ENCODE measurements at places on chromosomes 13 and 19.

GRCh38 chr13:88063741-88064140 lies 392.6 kb downstream of the SLITRK5 start:
- no peak for DNase-seq

DNA sequence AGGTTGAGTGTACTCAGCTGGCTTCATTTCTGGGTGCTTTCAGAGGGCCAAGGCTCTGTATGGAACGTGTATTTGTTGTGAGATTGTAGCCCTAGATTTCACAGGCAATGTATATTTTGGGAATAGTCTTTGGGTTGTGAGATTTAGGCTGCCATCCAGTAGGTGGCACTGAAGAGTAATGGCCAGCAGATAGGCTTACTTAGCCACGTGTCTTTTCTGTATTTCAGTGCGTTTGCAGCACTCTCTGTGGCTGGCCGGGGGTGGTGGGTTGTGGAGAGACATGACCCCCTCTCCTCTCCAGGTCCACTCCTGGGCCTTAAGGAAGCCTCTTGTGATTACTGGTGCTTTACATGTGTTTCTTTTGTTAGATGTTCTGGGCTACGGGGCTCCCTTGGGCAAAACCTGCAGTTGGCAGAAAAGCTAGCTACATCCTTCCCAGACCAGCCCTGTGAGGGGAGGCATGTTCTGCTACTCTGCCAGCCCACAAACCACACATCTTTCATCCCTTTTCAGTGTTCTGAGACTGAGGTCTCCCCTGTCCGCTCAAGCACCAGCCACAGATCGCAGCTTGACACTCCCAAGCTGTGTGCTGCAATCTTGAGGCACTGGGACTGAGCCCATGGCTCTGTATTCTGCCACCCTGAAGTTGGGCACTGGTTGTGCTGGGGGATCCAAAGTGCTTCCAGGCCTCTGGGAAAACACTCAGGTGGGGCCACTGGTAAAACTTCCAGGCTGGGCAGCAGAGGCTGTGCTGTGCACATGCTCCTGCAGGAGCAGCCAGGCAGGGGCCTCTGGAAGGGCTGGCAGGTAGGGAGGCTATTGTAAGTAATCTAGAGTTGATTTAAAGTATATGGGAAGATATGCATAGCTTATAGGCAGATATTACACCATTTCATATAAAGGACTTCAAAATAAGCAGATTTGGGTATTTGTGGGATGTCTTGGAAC lies 1096.8 kb upstream of the PCDH20 start:
- peak; percentile 41 for DNase-seq

DNA sequence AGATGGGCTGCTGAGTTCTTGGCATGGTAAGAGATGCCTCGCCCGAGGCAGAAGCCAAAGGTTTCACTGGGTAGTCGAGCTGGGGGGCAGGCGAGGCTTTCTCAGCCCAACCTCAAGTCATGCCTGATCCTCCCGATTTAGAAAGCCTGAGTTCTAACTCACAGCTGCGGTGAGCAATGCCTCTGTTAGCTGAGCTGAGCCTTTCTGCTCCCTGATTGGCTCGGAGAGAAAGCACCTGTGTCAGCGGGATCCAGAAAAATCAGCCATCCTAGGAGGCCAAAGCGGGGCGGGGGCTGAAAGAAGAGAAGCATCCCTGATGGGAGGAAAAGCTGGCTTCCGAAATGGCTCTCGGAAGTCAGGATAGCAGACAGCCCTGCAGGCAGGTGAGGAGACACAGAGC lies 44.7 kb downstream of the CACNA1A start:
- no peak for DNase-seq

- DNase-seq, result no peak
Measured at GRCh38 chr19:35169221-35169995, 14.9 kb downstream of the FXYD5 start.

- no peak for DNase-seq
Measured at GRCh38 chr13:112912726-112913440, 56.1 kb upstream of the MCF2L start.

DNA sequence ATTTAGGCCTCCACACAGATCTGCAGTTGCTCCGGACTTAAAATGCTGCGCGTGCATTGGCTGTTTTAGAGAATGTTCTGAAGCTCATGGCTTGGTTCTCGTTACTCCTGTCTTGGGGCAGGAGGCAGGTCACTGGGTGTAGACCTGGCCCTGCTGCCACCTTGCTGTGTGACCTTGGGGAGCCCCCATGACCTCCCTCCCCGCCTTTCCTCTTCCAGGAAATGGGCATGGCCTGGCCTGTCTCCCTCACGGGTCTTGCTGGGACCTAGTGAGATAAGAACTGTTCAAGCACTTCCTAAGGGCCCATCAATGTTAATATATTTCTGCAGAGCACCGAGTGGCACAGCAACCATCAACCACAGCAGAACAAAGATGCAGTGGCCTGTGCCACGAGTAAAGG lies 49.4 kb downstream of the KLF2 start:
- no peak for DNase-seq

- no peak for DNase-seq
Measured at GRCh38 chr13:112804374-112804773, 114.5 kb downstream of the ATP11A start.

- DNase-seq, result no peak
Measured at GRCh38 chr13:38167164-38167822, 182.4 kb upstream of the UFM1 start.

- DNase-seq, result no peak
Measured at GRCh38 chr13:53112522-53112921, 83.9 kb downstream of the OLFM4 start.

GRCh38 chr19:17943274-17944221 lies 10.7 kb downstream of the CCDC124 start:
- DNase-seq, result peak; percentile 71

DNA sequence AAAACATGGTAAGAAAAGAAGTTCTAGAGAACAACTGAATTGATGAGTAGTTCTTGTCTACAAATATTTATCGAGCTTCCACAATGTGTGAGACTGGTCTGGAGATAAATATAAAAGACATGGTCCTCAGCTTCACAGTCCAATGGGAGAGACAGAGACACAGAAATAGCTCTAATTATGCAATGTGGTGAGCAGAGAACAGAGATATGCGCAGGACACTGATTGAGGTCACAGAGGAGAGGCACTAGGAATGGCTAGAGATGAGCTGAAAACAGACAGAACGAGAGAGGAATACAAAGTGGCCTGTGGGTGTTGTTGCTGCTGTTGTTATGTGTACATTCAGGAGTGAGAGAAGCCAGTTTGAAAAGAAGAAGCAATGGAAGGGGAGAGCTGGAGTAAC lies 53.2 kb downstream of the GPALPP1 start:
- DNase-seq, result no peak

DNA sequence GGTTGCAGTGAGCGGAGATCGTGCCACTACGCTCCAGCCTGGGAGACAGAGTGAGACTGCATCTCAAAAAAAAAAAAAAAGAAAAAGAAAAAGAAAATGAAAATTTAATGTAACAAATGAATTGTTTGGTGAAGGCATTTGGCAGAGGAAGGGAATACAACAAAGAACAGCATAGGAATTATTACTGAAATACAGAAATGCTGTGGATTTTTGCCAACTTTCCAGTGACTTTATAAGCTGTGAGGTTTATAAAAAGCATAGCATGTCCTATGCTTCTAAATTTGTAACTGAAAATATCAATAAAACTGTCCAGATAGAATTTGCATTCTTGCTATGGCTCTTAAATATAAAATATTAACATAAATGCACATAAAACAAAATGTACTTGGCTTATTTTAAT lies 112.9 kb upstream of the IRS2 start:
- no peak for DNase-seq

GRCh38 chr13:105763851-105764250 lies 771.6 kb downstream of the EFNB2 start:
- DNase-seq, result no peak

- peak; percentile 89 for DNase-seq
Measured at GRCh38 chr19:38683393-38684077, 36.1 kb downstream of the ACTN4 start.

DNA sequence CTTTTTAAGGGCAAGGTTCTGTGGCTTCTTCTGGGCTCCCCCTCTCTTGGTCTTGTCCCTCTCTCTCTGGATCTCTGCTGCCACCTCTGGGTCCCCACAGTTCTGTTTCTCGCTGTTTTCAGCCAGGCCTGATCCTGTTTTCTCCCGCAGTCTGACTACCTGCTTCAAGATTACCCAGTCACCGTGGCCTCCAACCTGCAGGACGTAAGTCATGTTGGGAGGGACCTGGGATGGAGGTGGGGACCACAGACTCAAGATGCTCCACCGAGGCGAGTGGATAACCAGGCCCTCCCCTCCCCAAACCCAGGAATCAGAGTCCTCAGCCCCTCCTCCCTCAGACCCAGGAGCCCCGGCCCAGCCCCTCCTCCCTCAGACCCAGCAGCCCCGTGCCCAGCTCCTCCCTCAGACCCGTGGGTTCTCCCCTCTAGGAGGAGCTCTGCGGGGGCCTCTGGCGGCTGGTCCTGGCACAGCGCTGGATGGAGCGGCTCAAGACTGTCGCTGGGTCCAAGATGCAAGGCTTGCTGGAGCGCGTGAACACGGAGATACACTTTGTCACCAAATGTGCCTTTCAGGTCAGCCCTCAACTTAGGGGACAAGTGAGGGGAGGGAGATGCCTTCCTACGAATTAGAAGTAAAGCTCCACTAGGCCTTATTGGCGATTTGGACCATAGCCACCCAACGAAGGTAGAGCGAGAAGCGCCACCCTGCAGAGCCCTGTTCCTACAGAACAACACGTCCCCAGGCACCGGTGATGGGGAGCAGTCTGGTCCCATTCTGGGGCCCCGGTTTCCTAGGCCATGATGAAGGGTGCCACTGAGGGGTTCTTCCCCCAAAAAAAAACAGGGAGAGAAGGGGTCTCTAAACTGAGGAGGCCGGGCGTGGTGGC lies 2.2 kb downstream of the FLT3LG start:
- peak; percentile 91 for DNase-seq

GRCh38 chr13:25843692-25844091 lies 208.1 kb downstream of the SHISA2 start:
- no peak for DNase-seq

GRCh38 chr19:34596115-34596514 lies 80.8 kb downstream of the SCGB2B2 start:
- DNase-seq, result peak; percentile 41

- DNase-seq, result no peak
Measured at GRCh38 chr19:47742634-47743033, 2.7 kb upstream of the NOP53 start.

GRCh38 chr13:45859705-45860104 lies 8.2 kb upstream of the SIAH3 start:
- DNase-seq, result peak; percentile 86

GRCh38 chr13:113882267-113882630 lies 18.4 kb upstream of the GAS6 start:
- DNase-seq, result peak; percentile 23

GRCh38 chr19:50365434-50366306 lies at the start of gene NAPSA:
NAPSA (minus strand) TSS chr19:50365639; CDS start chr19:50365621, 18 bp downstream.
- no peak for DNase-seq

- no peak for DNase-seq
Measured at GRCh38 chr19:2308114-2308556, at the start of gene LINGO3. LINGO3 (minus strand) TSS chr19:2308154; CDS start chr19:2291776, 16,378 bp downstream.

- DNase-seq, result no peak
Measured at GRCh38 chr19:918481-919198, 1.5 kb downstream of the KISS1R start.

- DNase-seq, result no peak
Measured at GRCh38 chr13:25967144-25967543, 84.7 kb downstream of the SHISA2 start.

DNA sequence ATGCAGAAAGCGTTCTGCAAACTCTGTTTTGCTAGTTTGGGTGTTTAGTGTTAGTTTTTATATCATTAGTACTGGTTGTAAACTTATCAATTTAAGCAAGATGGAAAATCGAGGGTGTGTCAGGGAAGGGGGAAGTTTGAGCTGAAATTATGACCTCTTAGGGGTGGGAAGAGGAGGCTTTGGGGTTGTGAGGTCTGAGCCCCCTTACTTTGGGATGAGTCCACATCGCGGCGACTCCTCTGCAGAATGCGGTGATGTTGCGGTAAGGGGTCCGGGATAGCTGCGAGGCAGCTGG lies 743 bp upstream of the NDUFS7 start:
- DNase-seq, result no peak

DNA sequence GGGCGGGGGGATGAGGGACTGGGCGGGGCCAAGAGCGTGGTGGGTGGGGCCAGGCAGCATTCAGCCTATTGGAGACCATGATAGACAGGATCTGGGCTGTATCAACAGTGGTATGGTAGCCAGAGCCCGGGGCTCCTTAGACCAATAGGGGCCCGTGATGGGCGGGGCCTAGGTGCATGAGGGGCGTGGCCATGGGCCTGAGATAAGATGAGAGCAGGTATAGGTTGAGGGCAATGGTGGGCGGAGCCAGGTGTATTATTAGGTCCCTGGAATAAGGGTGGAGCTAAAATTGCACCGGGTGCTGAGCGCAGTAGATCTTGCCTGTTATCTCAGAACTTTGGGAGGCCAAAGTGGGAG lies 5.3 kb downstream of the ABCA7 start:
- peak; percentile 76 for DNase-seq

DNA sequence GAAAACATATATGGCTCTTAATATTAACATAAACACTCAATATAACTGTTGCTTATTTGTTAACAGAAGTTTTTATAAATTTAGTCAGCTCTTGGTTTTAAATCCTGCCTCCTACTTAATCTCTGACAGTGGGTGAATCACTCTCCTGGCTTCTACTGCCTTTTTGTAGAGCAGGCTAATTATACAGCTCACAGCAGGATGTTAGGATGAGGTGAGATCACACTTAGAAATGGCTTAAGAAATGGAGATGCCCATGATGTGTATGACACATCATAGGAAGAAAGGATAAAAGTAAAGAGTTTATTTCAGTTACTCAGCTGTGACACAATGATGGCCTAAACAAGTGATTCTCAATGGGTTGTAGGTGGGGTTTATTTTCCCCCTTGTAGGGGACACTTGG lies 345.6 kb downstream of the SPRY2 start:
- DNase-seq, result no peak

GRCh38 chr13:94925263-94925662 lies 212.9 kb upstream of the SOX21 start:
- DNase-seq, result no peak

- DNase-seq, result peak; percentile 64
Measured at GRCh38 chr19:41876847-41877832, at the start of gene CD79A. CD79A (plus strand) TSS chr19:41877279; CDS start chr19:41877305, 26 bp downstream.

GRCh38 chr19:10093295-10094186 lies 7.4 kb downstream of the SHFL start:
- DNase-seq, result peak; percentile 71

DNA sequence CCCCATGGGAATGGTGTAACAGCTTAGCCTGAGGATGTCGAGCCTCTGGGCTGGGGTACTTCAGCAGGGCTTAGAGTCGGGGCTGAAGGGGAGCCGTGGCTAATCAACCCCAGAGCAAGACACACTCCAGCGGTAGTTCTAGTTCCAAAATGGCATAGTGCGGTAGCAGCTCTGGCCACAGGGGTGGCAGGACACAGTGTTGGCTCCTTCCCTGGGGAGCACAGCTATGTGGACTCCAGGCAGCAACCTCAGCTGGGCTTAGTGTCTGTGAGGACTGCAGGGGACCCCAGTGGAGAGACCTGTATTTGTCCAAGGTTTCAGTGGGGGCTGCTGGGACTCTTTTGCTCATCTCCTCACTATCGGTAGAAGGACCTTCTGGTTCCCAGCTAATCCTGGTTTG lies 70.8 kb upstream of the PCDH20 start:
- no peak for DNase-seq

GRCh38 chr13:27370305-27370872 lies 54.0 kb upstream of the GTF3A start:
- no peak for DNase-seq

GRCh38 chr19:46241626-46242025 lies 12.1 kb downstream of the IGFL1 start:
- DNase-seq, result no peak

- no peak for DNase-seq
Measured at GRCh38 chr19:3250675-3251074, 26.2 kb downstream of the CELF5 start.

GRCh38 chr19:30567536-30568232 lies 195.5 kb downstream of the ZNF536 start:
- DNase-seq, result no peak

All from kidney (tissue), 22 donors.